ENCODE measurements at places on chromosomes 16 and 17.

DNA sequence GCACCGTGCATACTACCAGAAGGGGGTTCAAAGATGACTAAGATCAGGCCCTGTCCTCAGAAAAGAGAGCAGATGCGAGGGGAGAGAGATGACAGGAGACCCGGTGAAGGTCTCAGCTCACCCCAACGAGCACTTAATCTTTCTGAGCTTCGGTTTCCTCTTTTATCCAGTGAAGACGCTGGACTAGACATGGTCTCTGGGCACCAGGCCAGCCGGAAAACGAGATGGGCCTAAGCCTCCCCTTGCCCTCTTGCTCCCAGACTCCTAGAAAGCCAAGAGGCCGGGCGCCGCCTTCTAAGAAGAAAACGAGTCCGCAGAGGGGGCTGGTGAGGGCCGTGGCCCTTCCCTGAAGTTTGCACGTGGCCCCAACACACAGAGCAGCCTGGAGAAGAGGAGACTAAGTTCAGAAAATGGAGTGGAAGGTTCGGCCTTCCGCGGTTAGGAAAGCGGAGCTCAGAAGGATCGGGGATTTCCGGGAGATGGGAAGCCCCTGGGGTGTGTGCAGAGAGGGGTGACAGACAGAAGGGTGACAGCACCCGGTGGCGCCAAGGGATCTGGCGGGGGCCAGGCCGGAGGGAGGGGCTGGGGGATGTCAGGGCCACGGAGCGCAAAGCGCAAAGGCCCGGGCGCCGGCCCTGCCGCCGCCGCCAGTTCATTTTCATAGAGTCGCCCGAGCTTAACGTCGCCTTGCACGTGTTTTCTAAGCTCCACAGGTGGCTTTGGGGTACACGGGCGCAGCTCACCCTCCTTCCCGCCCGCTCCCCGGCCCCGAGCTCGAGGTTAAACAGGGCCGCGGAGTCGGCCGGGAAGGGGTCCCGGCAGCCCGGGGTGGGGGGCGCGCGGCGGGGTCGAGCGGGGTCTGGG, 42.1 kb upstream of the BHLHA9 start:
- DNase-seq = peak; percentile 21

DNA sequence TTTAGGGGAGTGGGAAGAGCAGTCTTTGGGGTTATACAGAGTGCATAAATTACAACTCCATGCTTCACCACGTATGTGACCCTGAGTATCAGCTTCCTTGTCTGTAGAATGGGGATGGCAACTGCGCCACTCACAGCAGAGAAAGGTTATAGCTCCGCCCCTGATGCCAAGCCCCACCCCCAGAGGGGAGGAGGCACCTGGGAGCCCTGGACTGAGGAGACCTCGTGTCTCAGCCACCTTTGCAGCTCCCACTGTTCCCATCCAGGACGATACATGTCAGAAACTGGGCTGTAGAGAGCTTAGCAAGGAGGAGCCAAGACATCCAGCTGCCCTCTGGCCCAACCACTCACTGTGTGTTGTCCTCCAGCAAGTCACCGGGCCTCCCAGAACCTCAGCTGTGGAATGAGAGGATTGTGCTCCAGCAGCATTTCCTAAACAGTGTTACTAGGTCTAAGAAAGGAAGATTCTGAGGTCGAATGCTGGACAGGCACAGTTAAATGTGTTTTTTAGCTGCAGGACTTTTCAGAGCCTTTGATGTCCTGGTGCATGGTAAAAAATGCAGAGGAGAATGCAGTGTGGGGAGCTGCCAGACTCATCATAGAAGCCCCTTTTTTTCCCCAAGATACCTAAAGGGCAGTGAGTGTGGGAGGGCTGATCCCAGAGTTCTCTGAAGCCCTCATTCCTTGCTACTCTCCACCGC, 49.4 kb downstream of the BEAN1 start:
- DNase-seq = peak; percentile 25

DNA sequence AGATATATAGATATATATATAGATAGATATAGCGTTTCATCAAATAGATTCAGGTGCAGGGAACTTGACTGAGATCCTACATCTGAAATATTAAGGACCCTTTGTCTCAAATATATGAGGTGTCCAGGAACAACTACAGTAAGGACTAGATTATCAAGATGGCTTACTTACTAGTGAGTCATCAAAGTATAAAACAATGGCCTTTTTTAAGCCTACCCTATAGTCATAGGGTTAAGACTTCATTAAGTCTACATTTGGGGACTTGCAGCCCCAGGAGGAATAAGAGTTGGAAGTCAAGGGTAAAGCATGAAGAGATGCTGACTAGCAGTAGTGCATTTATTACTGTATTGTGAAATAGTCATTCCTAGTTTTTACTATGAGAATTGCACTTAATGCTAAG, 1023.4 kb downstream of the CDH11 start:
- DNase-seq = no peak

DNA sequence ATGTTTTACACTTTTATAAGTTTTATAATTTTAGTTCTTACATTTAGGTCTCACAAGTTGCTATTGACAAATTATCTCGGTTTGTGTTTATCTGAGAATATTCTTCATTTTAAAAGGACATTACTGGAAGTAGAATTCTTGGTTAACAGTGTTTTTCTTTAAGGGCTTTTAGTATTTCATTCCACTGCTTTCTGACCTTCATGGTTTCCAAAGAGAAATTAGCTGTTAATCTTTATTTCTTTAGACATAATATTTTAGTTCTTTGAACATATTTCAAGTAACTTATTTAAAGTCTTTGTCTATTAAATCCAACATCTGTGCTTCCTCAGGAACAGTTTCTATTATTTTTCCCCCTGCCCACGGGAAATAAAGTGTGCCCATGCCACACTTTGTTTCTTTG, 240.1 kb upstream of the AXIN2 start:
- no peak for DNase-seq

- no peak for DNase-seq
Observed at GRCh38 chr17:64439956-64440355, 9.0 kb upstream of the MILR1 start.

DNA sequence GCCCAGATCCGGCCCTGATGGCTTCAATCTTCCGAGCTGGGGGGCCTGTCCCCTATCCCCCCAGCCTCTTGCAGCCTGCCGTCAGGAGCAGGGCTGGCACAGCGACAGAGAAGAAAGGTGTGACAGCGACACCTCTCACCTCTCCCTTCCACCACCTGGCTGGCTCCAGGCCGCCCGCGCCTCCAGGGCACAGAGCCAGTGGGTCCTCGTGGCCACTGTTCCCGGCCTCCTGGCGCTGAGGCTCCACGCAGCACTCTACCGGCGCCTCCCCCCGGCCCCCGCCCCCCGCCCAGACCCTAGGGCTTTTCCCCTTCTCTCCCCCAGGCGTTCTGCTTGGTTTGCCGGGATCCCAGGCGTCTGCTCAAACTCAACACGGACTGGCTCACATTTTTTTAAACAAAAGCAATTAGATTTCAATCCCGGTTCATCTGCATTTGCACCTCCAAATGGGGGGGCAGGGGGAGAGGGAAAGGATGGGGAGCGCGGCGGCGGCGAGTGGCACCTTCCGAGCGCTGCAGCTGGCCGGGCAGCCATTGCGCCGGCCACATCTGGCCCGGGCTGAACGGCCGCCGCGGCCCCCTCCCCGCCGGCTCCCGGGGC, 12.8 kb upstream of the CBX8 start:
- DNase-seq = no peak

DNA sequence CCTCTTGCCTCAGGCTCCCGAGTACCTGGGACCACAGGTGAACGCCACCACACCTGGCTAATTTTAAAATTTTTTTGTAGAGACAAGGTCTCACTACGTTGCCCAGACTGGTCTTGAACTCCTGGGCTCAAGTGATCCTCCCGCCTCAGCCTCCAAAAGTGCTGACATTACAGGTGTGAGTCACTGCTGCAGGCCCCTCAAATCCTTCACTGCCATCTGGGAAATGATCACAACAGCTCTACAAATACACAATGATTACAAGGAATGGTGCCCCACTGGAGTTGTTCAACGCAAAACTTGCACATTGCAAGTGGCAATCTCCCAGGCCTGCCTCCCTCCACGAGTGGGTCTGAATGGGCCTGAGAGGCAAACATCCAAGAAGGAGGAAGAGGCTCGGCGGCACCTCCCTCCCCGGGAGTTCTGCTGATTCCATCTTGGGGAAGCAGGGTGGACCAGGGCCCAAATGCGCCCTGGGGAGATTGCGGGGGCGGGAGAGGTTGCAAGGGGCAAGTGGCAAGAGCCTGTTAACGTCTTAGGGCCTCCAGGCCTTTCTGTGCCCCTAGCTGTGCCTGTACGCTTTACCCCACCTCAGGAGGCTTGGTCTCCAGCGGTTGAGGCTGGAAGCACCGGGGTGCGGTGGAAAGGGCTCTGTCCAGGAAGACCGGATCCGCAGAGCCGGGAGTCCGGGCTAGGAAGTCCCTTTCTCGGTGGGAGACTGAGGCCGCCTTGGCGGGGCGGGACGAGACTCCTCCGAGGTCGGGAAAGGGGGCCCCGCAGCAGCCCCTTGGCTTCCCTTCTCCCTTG, 656 bp upstream of the IGFBP4 start:
- no peak for DNase-seq

DNA sequence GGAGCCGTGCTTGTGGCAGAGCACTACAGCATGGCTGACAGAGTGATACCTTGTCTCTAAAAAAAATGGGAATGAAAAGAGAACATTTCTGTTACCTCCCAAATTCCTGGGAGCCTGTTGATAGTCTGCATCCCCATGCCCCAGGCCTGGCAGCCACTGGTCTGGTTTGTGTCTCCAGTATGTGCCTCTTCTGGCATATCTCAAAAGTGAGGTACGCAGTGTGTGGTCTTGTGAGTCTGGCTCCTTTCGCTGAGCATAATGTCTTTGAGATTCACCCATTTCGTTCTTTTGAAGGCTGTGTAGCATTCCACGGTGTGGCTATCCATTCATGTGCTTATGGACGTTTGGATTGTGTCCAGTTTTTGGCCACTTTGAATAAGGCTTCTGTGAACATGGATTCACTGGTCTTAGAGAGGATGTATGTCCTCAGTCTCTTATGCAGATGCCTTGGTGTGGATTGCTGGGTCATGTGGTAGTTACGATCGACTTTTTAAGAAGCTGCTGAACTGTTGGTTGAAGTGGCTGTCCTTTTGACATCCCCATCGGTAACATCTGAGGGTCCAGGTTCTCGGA, 39.1 kb downstream of the PRMT7 start:
- no peak for DNase-seq

- no peak for DNase-seq
Observed at GRCh38 chr17:1034652-1035210, 37.8 kb downstream of the TIMM22 start.

DNA sequence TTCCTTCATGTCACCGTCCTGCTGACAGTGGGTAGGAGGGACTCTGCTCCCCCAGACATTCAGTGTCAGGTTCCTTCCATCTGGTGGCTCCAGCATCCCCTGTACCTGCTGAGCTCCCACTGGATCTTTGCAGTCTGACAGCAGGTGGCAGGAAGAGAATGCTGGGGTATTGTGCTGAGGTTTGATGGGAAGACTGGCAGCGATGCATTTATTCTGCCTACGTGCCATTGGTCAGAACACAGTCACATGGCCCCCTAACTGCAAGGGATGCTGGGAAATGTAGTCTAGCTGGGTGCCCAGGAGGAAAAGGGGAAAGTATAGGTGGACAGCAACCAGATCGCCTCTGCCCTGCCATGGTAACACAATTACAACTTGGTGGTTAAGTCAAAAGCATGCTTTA, 44.4 kb downstream of the IRX3 start:
- DNase-seq = no peak

DNA sequence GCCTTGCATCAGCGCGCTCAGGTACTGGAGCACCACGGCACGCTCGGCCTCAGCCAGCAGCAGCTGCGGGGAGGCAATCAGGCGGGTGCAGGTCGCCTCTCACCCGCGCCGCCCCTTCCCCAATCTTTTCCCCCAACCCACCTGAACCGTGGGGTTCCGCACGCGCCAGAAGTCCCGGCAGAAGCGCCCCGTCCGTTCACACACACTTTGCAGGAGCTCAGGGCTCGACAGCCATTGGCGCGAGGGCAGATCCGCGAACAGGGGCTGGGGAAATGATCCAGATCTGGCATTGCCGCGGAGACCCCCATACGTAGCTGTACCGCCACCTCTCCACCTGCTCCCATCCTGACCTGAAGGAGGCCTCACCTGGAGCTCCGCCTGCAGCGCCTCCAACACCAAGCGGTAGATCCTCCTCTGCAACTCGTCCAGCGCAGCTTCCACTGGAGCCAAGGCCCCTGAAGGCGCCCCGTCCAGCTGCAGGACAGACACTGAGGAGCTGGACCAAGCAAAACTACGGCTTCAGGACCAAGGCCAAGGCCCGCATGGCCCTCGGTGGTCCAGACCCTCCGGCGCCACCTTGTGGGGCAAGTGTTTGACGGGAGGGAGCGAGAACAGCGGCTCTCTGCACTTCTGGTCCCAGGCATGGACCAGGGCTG, 1.4 kb upstream of the MATCAP1 start:
- peak; percentile 85 for DNase-seq

- DNase-seq = no peak
Observed at GRCh38 chr16:56423584-56424403, 1.6 kb downstream of the AMFR start.

GRCh38 chr17:47733674-47734410, 806 bp downstream of the TBX21 start:
- DNase-seq = no peak

DNA sequence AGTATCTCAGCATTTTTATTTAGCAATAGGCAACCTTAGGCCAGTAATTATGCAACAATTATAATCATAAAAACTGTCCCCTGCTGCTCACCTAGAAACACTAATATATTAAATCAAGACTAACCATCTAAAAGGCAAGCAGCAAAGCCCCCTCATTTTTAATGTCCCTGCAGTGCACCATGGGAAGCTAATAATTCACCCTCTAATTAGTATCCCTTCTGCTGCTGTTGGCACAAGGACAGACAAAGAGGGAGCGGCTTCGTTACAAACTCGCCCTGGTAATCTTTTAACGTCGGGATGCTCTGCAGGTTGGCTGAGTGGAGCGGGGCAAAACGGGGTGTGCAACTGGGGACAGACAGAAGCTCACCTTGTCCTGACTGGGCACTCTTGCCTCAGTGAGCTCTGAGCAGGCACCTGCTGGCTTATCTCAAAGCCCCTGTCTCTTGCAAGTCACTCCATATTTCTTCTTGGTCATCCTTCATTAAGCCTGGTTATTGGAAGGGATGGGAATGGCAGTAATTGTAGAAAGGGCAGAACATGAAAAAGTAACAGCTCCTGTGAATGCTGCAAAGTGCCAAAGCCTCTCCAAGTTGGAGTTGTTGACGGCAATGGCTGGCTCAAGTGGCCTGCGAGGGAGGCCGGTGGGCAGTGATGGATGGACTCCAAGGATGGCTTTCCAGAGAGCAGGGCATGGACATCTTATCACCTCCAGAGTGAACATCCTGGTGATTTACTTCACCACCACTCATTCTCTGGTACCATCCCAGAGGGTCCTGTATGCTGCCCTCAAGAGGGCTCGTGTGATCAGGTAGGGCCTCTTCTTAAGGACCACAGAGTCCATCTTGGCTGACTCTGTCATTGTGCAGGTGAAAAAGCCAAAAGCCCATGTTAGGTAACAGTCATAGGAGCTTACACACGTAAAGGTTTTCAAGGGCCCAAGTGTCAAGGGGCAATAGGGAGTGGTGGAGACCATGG, 219.6 kb upstream of the N4BP1 start:
- DNase-seq = no peak

All from activated gamma-delta T cell treated with Interleukin-2 at 50 U/mL for 16 hours (primary cell).